ENCODE measurements at places on chromosomes 5 and 9.

DNA sequence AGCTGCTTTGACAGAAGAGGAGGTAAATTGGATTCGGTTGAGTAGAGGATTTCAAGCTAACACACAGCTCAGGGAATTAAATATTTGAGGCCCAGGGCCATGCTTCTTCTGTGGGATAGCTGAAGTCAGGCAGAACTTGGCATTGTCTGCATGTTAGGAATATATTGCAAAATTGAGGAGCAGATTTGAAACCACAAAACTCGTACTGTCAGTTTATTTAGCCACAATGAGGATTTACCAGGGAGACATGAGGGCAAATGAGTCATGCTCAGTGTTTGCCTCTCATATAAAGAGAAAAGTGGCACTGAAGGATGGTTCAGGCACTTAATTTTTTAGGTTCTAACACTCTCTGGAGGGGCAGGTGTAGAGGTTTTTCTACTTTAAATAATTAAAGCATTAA lies 83.0 kb upstream of the PRLR start:
- DNase-seq, result no peak

DNA sequence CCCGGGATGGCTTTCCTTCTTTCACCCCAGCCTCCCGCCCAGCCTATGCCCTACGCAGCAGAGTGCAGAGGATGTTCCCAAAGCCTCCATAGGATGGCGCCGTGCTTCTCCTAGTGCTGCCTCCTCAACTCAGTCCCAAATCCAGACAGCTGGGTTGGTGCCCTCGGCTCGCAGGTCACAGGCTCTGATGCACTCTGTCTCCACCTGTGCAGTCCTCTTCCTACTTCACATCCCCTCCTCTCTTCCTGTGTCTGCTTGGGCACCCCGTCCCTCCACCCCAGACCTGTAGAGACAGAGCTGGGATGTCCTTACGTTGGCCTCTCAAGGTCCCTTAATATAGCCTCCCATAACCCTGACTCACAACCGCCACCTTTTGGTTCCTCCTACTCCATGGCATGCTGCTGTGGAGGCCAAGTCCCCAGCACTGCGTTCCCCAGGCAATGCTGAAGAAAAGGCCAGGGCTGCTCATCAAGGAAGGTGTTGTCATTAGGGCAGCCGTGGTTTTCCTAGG lies 314.4 kb downstream of the GADD45G start:
- peak; percentile 31 for DNase-seq

DNA sequence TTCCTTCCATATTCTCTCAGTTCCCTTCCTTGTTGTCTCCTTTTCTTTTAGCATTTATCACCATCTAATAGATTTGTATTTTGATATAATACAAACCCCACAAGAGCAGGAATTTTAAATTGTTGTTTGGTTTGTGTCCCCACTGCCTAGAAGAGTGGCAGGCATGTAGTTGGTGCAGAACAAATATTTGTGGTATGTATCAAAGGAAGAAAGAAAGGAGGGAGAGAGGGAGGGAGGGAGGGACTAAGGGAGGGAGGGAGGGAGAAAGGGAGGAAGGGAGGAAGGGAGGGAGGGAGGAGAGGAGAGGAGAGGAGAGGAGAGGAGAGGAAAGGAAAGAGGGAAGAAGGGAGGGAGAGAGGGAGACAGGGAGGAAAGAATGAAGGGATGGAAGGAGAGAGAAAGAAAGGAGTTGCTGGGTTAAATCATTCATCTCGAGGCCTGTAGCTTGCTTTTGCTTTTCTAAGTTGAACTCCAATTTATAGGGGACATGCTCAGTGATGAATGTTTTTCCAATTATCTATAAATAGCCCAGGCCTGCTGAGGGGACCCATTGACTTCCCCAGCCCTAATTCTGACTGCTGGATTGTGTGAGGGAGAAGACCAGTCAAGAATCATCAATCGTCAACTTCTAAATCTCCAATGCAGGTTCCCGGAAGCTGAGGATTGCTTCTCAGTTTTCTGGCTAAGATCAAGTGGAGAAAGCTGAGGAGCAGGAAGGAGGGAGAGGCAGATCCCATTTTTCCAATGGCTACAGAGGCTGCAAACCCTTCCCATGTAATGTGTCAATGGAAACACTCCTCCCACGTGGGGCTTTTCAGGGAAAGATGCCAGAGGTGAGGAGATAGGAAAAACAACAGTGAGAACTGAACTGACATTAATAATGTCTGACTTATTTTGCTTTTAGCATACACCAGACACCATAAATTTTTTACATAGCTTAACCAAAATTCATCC lies 320.7 kb downstream of the ASTN2 start:
- no peak for DNase-seq

DNA sequence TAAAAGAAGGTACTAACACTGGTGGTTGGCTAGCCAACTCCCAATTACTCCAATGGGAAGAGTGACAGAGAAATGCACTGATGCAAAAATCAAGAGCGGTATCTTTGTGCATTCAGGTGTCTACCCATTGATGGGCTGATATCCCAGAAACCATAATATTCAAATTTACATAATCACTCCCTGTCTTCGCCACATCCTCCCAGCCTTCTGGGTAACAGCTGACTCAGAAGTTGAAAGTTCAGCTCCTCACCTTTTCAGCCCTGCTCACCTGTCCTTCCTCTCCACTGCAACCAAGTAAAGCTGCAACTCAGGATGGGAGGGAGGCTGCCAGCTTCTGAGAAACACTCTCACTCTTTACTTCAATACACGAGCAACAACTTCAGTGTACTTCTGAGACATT lies 6.9 kb downstream of the SUSD1 start:
- no peak for DNase-seq

DNA sequence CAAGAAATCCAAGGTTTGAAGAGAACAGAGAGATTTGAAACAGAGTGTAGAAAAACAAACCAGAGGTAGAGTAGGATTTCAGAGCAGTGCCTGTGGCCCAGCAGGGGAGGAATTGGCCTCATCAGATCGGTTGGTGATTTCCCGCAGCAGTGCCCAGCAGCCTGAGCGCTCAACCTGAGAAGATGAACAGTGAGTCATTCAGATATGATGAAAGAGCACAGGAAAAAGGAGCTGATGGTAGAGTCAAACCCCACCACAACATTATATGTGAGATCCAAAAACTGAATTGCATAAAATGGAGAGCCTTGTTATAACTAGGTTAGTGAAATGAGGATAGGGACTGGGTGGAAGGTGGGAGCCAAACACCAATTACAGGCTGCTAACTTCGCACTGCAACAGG lies 248.9 kb downstream of the PIK3R1 start:
- no peak for DNase-seq

- DNase-seq, result peak; percentile 94
These were observed at the start of gene ADGRV1 for GRCh38 chr5:90558344-90559192. ADGRV1 (plus strand) TSS chr5:90558797; CDS start chr5:90558896, 99 bp downstream.

- no peak for DNase-seq
These were observed 3.8 kb downstream of the GAS1 start for GRCh38 chr9:86943201-86944113.

- DNase-seq, result peak; percentile 33
These were observed 5.7 kb upstream of the ADRB2 start for GRCh38 chr5:148820461-148821395.

DNA sequence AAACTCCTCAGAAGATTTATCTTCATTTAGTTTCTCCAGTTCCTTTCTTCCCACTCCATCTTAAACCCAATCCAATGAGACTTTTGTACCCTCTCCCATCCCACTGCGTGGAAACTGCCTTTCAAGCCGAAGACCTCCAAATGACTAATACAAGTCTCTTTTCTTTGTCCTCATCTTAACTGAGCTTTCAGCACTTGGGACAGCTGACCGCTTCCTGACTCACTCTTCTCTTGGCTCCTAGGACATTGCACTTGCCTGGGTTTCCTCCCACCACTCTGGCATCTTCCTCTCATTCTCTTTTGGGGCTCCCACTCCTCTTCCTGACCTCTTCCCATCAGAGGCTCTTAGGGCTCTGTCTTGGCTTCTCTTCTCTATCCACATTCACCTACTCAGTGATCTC lies 243.7 kb downstream of the HSPA4 start:
- DNase-seq, result no peak

DNA sequence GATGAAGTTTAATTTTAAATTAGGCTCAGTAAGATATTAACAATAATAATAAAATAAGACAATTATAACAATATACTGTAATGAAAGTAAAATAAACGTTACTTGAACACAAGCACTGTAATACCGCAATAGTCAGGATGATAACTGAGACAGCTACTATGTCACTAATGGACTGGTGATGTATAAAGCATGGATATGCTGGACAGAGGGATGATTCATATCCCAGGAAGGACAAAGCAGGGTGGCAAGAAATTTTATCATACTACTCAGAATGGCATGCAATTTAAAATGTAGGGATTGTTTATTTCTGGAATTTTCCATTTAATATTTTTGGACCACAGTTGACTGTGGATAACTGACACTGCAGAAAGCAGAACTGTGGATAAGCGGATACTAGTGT lies 196.9 kb downstream of the VPS13A start:
- no peak for DNase-seq

DNA sequence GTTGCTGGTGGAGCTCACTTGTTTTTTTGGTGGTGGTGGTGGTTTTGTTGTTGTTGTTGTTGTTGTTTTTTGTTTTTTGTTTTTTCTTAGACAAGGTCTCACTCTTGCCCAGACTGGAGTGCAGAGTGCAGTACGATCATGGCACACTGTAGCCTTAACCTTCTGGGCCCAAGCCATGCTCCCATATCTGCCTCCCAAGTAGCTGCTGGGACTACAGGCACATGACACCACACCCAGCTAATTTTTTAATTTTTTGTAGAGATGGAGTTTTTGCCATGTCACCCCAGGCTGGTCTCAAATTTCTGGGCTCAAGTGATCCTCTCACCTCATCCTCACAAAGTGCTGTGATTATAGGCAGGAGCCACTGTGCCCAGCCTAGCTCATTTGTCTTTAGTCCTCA lies 53.5 kb downstream of the NUP214 start:
- DNase-seq, result no peak

DNA sequence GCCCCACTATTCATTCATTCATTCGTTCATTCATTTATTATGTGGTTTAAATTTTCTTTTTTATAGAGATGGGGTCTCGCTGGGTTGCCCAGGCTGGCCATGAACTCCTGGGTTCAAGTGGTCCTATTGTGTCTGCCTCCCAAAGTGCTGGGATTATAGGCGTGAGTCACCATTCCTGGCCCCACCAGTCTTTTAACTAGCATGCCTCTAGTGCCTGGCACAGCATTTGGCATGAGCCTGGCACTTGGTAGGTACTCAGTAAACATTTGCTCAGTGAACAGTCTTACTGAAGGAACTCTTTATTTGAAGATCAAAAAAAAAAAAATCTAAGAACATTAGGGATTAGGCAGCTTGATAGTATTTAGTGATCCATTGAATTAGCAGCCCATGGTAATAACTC lies 98.1 kb downstream of the KDM4C start:
- no peak for DNase-seq

DNA sequence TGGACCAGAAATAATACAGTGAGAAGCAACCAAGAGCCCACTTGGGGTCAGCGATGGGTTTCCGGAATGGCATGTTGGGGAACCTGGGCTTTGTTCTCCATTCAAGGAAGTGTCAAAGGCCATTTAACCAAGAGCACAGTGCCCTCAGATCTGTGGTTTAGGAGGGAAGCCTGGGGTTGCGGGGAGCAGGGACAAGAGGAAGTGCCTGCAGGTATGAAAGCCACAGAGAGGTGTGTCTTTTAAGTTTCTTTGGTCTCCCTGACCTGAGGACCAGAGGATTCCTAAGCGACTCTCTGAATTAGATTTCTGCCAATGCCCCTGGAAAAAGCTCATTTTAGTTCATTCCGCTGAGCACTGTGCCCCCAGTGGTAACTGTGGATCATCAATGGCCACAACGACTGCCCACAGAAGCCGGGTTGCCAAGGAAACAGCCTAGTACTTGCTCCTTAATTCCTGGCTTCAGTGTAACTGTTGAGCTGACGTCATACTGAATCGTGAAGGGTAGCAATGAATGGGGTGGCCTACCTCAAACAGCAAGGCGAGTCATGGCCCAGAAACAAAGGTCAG lies 107.3 kb upstream of the SPIN1 start:
- DNase-seq, result no peak

DNA sequence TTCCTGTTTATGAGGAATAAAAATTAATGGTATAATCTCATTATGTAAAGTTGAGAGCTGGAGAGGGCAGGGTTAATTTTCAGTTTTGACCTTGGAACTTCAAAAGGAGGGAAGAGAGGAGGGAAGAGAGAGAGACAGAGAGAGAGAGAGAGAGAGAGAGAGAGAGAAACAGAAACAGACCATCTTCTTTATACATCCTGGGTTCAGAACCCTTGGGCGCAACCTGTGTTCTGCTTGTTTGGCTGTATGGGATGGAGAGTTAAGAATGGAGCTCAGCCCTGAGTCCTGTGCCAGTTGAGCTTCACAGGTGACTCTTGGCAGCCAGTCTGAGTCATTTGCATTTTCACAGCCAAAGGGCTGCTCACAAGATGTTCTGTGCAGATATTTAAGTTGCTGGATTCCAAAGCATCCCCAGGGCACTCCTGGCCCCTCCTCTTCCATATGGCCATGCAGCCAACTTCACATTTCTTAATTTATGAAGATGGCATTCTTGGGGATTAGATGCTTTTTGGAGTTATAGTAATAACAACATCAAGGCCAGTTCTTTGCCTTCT lies 143.5 kb downstream of the CARTPT start:
- DNase-seq, result no peak

DNA sequence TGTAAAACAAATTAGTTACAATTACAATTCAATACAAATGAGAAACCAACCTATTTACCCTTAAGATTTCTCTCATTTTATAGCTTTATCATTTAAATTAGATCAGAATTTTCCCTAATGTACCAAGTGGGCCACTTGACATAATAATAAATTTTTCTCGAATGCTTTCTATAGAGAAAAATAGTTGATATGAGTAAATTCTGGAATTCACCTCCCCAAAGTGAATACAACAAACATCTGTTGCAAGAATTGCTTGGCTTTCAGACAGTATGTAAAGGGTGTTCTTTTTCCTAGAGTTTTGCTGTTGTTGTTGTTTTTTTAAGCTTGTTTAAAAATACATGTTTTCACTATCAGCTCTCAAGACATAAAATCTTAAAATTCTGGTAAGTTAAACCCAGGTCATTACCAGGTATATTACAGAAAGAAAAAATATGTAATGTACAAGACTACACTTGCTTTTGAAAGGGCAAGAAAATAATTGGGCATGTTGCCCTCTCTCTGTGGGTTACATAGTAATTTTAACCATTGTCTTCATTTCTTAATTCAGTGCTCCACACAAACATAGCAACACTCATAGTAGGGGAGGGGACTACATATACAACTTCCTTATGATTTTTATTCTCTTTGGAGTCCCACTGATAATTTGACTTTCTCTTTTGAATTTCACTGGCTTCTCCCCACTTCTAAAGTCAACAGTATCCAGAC lies 200.6 kb downstream of the ARL15 start:
- DNase-seq, result no peak

- no peak for DNase-seq
These were observed 559 bp downstream of the SLC38A9 start for GRCh38 chr5:55711507-55712022.

DNA sequence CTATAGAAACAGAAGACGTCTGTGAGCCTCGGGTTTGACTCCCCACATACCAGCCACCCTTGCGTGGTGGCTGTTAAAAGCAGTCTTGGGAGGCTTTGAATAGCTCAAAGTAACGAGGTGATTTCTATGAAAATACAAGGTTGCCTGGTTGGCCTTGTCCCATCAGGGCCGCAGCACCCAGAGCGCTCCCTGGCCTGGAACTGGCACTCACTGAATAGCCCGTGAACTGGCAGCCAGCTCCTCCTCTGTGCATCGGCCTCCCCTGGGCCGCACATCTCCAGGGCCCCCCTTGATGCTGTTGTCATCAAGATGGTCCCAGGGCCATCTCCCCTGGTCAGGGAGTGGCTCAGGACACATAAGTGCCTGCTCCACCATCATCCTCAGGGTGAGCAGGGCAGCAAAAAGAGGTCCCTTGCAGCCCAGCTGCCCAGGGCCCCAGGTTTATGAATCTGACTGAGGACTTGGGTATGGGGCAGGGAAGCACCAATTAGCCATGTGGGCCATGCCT lies 144.6 kb upstream of the PPP1R26 start:
- DNase-seq, result no peak

Measured in glutamatergic neuron (in vitro differentiated cells).